ENCODE measurements at places on chromosomes 1 and 21.

- no peaks in the 10 kb centered on the region for H3K27me3 ChIP-seq
- no peak for DNase-seq
- H3K4me1 ChIP-seq = no peaks in the 10 kb centered on the region
- H3K27ac ChIP-seq = no peak overlapping the region
These were observed 19.1 kb downstream of the IVNS1ABP start for GRCh38 chr1:185297982-185298381.

- no peak overlapping the region for H3K27ac ChIP-seq
- H3K4me3 ChIP-seq = no peak overlapping the region
- no peak for DNase-seq
- no peaks in the 10 kb centered on the region for H3K27me3 ChIP-seq
These were observed 2.6 kb downstream of the SLAMF8 start for GRCh38 chr1:159829273-159829634.

DNA sequence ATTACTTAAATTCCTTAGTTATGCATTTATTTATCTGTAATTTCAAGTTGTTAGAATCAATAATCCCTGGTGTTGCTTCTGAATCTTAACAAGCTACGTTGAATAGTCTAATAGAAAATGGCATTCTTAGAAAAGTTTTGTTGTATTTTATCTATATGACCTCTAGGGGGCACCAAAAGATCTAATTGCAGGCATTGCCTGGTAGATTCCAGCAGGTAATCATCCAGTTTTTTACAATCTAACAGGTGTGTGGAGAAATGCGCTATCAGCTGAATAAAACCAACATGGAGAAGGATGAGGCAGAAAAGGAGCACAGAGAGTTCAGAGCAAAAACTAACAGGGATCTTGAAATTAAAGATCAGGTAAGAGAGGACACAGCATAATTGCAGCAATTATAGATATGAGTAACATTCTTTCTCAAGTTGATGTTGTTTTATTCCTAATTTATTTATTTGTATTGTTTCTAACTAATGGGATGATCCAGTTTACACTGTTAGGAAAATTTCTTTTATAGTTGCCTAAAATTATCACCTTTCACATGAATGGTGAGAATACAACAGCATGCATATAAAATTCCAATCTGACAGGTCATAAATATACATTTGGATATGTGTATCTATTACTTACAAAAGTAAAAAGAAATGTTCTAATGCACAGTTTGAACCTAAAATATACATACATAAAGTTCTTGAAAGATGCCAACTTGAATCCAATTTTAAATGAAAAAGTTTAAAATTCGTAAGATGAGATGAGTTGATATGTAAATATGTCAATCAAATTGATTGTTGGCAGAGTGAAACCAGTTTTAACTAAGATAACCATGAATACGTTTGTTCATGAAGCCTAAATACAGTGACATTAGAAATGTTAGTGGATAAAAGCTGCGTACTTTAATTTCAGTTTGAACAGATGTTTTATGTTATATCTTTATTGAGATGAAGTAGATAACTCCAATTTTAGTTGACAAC lies 88.4 kb downstream of the SDCCAG8 start:
- H3K27me3 ChIP-seq = no peaks in the 10 kb centered on the region
- H3K27ac ChIP-seq = no peak overlapping the region
- H3K4me3 ChIP-seq = no peak overlapping the region
- no peak for DNase-seq

DNA sequence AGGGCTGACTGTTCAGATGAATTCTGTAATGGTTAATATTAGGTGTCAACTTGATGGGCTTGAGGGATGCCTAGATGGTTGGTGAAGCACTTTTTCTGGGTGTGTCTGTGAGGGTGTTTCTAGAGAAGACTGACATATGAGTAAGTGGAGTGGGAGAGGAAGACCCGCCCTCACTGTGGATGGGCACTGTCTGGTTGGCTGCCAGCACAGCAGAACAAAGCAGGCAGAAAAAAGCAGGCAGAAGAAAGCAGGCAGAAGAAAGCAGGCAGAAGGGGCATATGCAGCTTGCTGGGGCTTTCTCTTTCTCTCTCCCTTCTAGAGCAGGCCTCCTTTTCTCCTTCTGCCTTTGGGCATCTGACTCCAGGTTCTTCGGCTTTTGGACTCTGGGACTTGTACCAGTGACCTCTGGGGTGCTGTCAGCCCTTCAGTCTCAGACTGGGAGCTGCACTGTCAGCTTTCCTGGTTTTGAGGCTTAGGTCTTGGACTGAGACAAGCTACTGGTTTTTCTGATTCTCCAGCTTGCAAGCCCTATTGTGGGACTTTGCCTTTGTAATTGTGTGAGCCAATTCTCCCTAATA lies 42.9 kb upstream of the CD2 start:
- H3K27me3 ChIP-seq = peaks cover 12% of the 10 kb centered on the region
- H3K4me1 ChIP-seq = no peaks in the 10 kb centered on the region
- no peak overlapping the region for H3K27ac ChIP-seq
- no peak for DNase-seq

DNA sequence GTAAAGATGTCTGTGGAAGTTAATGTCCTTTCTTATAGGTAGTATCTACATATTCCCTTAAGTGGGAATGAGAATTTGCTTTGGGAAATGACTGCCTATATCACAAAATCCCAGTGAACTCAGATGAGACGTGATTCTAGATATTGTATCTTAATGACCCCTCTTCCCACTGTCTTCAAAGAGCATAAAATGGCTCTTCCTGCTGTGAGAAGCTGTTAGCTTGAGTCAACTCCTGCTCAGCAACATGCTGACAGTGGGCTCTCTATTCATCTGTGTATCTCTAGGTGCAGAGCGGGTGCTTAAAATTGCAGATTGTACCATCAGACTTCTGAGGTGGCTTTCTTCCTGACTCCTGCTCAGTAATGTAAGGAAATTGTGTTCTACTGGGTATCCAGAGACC lies 100.6 kb downstream of the SPAG17 start:
- H3K27ac ChIP-seq = no peak overlapping the region
- no peaks in the 10 kb centered on the region for H3K27me3 ChIP-seq
- H3K36me3 ChIP-seq = no peaks in the 10 kb centered on the region
- no peak overlapping the region for H3K4me3 ChIP-seq
- H3K4me1 ChIP-seq = no peaks in the 10 kb centered on the region

DNA sequence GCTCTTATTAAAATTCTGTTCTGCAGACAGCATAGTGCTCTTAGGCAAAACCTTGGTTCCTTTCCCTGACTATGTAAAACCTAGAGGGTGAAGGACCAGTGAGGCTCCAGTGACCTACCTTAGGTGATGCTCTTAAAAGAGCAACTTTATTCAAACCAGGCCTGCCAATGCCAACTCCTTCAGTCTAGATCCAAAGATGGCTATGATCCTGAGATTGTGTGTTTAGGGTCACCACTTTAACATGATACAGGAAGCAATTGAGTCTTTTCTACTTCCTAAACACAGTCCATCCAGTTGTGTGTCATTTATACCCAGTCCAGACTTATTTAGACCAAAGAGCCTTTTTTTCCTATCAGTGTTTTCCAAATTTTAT lies 10.8 kb downstream of the MCL1 start:
- peak overlapping the region; percentile 60 for H3K4me3 ChIP-seq
- no peak for DNase-seq
- H3K27me3 ChIP-seq = no peaks in the 10 kb centered on the region
- H3K36me3 ChIP-seq = peaks cover 32% of the 10 kb centered on the region
- H3K27ac ChIP-seq = peak overlapping the region; percentile 84

DNA sequence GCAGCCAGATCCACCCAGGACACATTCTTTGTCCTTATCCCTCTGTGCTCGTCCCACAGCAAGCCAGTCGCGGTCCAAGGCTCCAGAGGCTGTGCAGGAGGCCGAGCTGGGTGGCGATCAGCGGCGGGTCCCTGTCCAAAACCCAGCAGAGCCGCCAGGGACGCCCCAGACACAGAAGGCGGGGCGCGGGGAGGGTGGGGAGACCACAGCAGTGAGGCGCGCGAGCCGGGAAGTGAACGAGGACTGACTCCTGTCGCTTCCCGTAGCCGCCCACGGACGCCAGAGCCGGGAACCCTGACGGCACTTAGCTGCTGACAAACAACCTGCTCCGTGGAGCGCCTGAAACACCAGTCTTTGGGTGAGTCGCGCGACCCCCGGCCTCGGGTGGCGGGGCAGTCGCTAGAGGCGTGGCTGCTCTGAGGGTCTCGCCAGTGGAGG lies at the start of gene LGALS8:
Gene LGALS8, plus strand, starts transcription at position 279 of the 438 bp plus-strand sequence. CDS start 2,089 bp downstream, outside the sequence.
- no peaks in the 10 kb centered on the region for H3K27me3 ChIP-seq
- H3K4me1 ChIP-seq = peaks cover 4% of the 10 kb centered on the region
- no peaks in the 10 kb centered on the region for H3K36me3 ChIP-seq
- H3K27ac ChIP-seq = peak within 1 kb of the TSS; percentile 81
- peak within 1 kb of the TSS; percentile 94 for H3K4me3 ChIP-seq

- no peaks in the 10 kb centered on the region for H3K27me3 ChIP-seq
- no peak overlapping the region for H3K27ac ChIP-seq
- no peaks in the 10 kb centered on the region for H3K36me3 ChIP-seq
These were observed 287.4 kb upstream of the FMN2 start for GRCh38 chr1:239804266-239804665.

DNA sequence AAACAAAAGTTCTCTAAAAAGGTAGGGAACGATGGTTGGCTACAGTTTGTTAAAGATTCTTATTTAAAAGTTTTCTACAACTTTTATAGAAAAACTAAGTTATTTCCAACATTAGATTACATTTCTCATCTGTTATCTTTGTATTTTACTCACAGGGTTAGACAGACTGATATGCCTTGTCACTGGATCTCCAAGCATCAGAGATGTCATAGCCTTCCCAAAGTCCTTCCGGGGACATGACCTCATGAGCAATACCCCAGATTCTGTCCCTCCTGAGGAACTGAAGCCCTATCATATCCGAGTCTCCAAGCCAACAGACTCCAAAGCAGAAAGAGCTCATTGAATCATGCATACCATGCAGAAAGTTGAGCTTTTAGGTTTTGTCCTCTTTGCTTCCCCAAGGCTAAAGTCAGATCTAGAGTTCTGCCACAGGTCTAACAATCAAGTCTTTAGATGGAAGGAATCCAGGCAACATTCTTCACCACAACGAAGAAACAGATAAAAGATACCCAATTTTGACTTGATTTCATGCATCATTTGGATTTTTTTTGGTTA lies 10.3 kb downstream of the GAS5 start:
- H3K27me3 ChIP-seq = no peaks in the 10 kb centered on the region
- H3K4me1 ChIP-seq = no peaks in the 10 kb centered on the region
- peaks cover 49% of the 10 kb centered on the region for H3K36me3 ChIP-seq
- DNase-seq = no peak
- H3K27ac ChIP-seq = no peak overlapping the region

DNA sequence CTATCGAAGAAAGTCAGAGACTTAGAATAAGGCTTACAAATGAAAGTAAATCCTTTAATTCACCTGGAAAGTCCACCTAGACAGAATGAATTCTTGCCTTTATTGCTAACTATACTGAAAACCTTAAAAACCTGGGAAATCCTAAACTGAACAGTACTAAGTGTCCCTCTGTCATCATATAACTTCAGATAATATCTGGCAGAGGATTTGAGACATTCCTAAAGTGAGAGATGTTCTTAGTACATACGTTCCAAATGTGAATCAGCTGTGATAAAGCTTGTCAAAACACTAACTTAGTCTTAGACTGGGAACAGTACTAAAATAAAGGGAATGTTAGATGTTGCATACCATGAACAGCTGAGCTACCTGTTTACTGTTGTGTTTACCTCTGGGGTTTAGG lies 121.7 kb downstream of the TNFSF18 start:
- no peaks in the 10 kb centered on the region for H3K27me3 ChIP-seq
- no peaks in the 10 kb centered on the region for H3K36me3 ChIP-seq
- no peaks in the 10 kb centered on the region for H3K4me1 ChIP-seq
- no peak for DNase-seq

- H3K36me3 ChIP-seq = no peaks in the 10 kb centered on the region
- H3K27me3 ChIP-seq = peaks cover 7% of the 10 kb centered on the region
- H3K27ac ChIP-seq = no peak overlapping the region
- H3K4me3 ChIP-seq = no peak overlapping the region
These were observed 76.9 kb upstream of the B3GALT5 start for GRCh38 chr21:39535646-39536437.

DNA sequence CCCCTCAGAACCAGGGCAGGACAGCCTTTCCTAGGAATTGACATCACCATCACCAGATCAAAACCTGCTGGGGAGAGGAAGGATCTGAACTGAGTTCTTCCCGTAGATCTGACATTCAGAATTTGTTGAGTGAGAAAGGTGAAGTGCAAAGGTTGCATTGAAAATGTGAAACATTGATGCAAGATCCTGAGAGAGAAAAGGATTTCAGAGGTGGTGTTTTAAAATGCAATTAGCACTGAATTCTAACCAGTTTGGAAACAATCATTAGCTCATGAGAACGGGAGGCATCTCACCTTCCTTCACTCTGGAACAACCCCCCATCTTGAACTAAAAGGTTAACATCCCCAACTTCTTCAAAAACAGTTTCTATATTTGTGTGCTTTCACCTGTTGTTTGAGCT lies 20.4 kb downstream of the LMO4 start:
- no peaks in the 10 kb centered on the region for H3K27me3 ChIP-seq
- DNase-seq = no peak
- H3K4me1 ChIP-seq = no peaks in the 10 kb centered on the region
- H3K27ac ChIP-seq = no peak overlapping the region

Measured in T-cell (primary cell).